Spleen (tissue), 13 donors: ENCODE measurements at places on chromosomes 12 and 14. TPM values are rescaled to one million over a fixed set of nuclear protein-coding genes. Genes with fewer than 3 reads are reported as not detected.

DNA sequence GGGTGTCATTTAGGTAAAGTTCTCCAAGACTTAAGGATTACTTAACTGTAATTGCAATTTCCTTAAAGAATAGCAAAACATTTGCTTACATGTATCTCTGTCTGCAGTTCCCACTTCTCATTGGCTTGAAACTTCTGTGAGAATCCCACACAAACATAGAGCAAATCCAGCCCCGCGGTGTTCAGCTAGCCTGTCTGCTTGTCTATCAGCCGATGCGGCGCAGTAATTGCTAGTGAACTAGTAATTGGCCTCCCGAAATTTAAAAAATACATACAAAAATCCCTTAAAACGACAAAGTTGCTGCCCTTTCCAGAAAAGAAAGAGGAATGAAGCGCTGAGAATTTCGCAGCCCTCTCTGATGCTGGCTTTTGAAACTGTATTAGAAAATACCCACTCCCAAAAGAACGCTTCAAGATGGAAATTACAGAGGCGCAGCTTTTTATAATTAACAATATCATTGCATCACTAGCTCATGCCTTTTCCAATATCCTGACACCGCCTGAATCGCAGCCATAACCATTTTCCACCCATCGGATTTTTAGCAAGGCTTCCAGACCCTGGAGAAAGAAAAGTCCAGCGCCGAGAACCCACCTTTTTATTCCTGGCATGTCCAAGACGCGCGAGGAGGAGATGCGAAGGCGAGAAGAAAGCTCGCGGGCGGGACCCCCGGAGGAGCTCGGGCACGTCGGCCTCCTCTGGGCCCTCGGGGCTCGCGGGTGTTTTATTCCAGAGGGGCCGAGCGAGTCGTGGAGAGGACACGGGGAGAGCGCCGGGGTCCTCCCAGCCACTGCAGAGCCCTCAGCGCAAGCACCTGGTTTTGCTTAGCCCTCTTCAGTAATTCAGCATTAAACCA, 646 bp downstream of the FBLN5 start:
- peaks cover 32% of the 10 kb centered on the region for H3K4me1 ChIP-seq
- DNase-seq = no peak
- H3K27me3 ChIP-seq = peaks cover 51% of the 10 kb centered on the region
- H3K36me3 ChIP-seq = no peaks in the 10 kb centered on the region
- H3K27ac ChIP-seq = peak overlapping the region; percentile 69

- no peaks in the 10 kb centered on the region for H3K4me1 ChIP-seq
- H3K27me3 ChIP-seq = no peaks in the 10 kb centered on the region
- H3K4me3 ChIP-seq = no peak overlapping the region
- H3K27ac ChIP-seq = no peak overlapping the region
- peaks cover 27% of the 10 kb centered on the region for H3K36me3 ChIP-seq
- DNase-seq = no peak
These were observed 10.7 kb downstream of the PRH1 start for GRCh38 chr12:10873378-10873777.

DNA sequence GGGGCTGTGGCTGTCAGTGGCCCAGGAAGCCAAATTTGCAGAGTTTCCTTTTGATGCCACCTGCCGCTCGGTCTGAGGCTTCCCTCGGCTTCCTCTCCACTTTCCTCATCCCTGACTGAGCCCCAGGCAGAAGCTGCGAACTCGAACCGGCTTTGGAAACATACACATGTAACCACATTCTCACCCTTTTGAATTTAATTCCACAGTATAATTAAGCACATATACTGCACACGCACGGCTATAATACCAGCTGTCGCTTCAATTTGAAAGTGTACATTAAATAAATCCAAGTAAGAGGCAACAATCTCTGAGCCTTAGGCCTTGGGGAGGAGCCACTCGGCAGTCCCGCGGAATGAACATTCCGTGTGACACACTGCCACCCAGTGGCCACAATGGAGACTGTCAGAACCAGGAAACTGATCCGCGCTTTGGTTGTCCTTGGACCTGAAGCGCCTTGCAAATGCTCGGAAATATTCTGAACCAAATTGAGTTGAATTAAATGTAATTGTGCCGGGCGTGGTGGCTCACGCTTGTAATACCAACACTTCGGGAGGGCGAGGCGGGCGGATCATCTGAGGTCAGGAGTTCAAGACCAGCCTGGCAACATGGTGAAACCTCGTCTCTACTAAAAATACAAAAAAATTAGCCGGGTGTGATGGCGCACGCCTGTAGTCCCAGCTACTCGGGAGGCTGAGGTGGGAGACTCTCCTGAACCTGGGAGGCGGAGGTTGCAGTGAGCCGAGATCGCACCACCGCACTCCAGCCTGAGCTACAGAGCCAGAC, 117.9 kb upstream of the TMPO start:
- no peaks in the 10 kb centered on the region for H3K36me3 ChIP-seq
- peak overlapping the region; percentile 25 for H3K4me3 ChIP-seq
- H3K27ac ChIP-seq = peak overlapping the region; percentile 43
- no peaks in the 10 kb centered on the region for H3K27me3 ChIP-seq

DNA sequence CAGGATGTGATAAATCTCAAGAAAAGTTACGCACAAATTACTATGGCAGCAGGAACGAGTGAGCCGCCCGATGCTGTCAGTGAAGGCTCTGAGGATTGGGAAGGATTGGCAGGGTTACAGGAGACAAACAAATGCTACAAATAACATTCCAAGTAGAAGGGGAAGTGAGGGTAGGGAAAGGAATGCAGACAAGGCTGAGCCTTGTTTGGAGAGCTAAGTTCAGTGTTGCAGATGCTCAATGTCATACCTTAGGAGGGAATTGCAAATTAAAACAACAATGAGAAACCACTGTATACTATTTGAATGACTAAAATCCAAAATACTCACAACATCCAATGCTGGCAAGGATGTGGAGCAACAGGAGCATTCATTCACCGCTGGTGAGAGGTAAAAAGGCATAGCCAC, 1.3 kb downstream of the CLEC9A start:
- no peaks in the 10 kb centered on the region for H3K4me1 ChIP-seq
- H3K36me3 ChIP-seq = no peaks in the 10 kb centered on the region
- no peak overlapping the region for H3K4me3 ChIP-seq
- H3K27me3 ChIP-seq = no peaks in the 10 kb centered on the region

GRCh38 chr12:111828338-111828979, 13.6 kb upstream of the MAPKAPK5 start:
- H3K4me3 ChIP-seq = no peak overlapping the region
- H3K36me3 ChIP-seq = no peaks in the 10 kb centered on the region
- no peak overlapping the region for H3K27ac ChIP-seq
- no peaks in the 10 kb centered on the region for H3K4me1 ChIP-seq

GRCh38 chr12:130948751-130949150, 5.0 kb upstream of the ADGRD1 start:
- H3K4me3 ChIP-seq = no peak overlapping the region
- no peaks in the 10 kb centered on the region for H3K27me3 ChIP-seq
- DNase-seq = no peak
- no peak overlapping the region for H3K27ac ChIP-seq
- H3K36me3 ChIP-seq = no peaks in the 10 kb centered on the region

DNA sequence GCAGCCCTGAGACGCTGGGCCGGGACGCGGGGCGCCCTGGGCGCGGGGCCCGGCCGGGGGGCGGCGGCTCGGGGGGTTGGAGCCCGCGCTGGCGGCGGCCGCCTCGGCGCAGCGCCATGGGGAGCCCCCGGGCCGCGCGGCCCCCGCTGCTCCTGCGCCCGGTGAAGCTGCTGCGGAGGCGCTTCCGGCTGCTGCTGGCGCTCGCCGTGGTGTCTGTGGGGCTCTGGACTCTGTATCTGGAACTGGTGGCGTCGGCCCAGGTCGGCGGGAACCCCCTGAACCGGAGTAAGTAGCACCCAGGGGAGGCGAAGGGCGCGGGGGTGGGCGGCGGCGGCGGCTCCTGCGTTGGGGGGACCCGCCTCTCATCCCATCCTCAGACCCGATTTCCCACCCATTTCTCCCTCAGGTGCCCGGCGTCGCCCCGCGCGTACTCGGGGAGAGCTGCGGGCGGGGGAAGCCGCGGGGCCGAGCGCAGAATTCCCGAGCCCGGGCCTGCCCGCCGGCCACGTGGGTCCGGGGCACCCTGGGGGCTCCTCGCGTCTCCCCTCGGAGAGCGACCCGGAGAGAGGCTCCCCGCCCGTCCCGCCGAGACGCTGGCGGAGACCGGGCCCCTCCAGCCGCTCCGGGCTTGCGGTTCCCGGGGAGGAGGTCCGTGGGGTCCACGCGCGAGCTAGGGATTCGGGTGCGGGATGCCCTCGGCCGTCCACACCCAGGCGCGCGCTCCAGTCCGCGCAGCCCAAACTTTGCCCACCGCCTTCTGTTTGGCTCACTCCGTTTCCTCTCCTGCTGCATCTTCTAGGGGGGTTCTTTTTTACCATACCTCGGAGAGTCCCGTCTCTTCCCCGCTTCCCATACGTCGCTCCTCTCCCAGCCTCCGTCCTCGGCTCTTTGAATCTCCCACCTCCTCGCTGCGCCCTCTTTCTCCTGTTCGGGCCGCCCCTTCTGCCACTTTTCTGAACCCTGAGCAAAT, 807 bp downstream of the B4GALNT3 start:
- H3K27me3 ChIP-seq = peaks cover 73% of the 10 kb centered on the region
- H3K4me3 ChIP-seq = peak overlapping the region; percentile 54

DNA sequence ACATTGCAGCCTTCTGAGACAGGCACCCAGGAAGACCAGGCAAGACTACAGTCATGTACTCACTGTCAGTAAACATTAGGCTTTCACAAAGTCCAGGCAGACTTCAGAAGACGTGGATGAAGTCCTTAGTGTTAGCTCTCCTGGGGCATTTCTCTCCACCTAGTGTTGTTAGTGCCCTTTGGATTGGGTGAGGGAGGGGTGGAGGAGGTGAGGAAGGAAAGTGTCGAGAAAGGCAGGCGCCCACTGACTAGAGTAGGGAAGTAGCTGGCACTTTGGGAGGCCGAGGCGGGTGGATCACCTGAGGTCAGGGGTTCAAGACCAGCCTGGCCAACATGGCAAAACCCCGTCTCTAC, 20.2 kb downstream of the TMEM229B start:
- H3K27me3 ChIP-seq = no peaks in the 10 kb centered on the region
- no peak overlapping the region for H3K27ac ChIP-seq
- H3K4me1 ChIP-seq = no peaks in the 10 kb centered on the region
- no peak overlapping the region for H3K4me3 ChIP-seq

- no peak for DNase-seq
- H3K27ac ChIP-seq = no peak overlapping the region
- H3K36me3 ChIP-seq = no peaks in the 10 kb centered on the region
- no peaks in the 10 kb centered on the region for H3K27me3 ChIP-seq
- no peak overlapping the region for H3K4me3 ChIP-seq
- peaks cover 4% of the 10 kb centered on the region for H3K4me1 ChIP-seq
These were observed 56.7 kb upstream of the NR2C1 start for GRCh38 chr12:95130096-95130495.

DNA sequence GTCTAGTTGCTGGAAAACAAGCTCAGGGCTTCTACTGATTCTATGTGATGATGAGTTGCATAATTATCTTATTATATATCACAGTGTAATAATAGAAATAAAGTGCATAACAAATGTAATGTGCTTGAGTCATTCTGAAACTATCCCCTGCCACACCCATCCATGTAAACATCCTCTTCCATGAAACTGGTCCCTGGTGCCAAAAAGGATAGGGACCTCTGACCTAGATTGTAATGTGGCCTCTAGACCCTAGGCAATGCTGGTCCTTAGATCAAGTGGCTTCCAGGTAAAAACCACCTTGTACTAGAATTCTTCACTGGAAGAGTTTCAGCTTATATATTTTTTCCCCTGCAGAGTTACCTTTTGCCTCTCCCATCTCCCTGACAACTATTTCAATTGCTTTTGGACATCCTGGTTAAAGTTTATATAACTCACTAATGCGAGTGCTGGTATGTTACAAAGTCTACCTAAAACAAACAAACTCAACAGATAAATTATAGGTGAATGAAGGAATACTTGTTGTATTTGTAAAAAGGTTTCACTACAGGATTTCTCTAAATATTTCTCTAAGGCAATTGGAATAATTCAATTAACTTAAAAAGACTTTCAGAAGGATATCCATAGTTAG, 462.5 kb downstream of the NAV3 start:
- no peaks in the 10 kb centered on the region for H3K4me1 ChIP-seq
- H3K36me3 ChIP-seq = no peaks in the 10 kb centered on the region
- H3K27ac ChIP-seq = no peak overlapping the region
- no peak for DNase-seq
- no peak overlapping the region for H3K4me3 ChIP-seq

DNA sequence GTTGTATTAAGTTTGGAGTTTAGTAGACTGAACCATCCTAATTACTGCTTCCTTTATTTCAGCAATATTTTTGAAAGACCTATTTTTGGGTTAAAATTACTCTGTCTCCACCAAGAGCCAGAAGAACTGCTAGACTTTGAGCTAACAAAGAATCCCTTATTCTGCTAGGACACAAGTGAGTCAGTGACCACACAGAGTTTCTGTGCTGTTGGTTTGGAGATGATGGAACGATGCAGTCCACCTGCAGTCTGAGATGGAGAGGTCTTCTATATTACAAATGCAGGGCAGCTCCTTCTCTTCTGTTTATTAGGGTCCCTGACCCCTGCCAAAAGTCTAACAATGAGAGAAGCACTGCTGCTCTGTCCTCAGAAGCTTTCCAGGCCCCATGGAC, 6.7 kb upstream of the STXBP6 start:
- no peaks in the 10 kb centered on the region for H3K36me3 ChIP-seq
- H3K4me1 ChIP-seq = no peaks in the 10 kb centered on the region
- H3K27me3 ChIP-seq = peaks cover 10% of the 10 kb centered on the region
- H3K27ac ChIP-seq = no peak overlapping the region
- DNase-seq = no peak

- no peaks in the 10 kb centered on the region for H3K27me3 ChIP-seq
- no peak for DNase-seq
- no peaks in the 10 kb centered on the region for H3K36me3 ChIP-seq
- no peak overlapping the region for H3K27ac ChIP-seq
- H3K4me1 ChIP-seq = no peaks in the 10 kb centered on the region
- H3K4me3 ChIP-seq = no peak overlapping the region
These were observed 73.8 kb upstream of the TBX3 start for GRCh38 chr12:114757684-114758325.

DNA sequence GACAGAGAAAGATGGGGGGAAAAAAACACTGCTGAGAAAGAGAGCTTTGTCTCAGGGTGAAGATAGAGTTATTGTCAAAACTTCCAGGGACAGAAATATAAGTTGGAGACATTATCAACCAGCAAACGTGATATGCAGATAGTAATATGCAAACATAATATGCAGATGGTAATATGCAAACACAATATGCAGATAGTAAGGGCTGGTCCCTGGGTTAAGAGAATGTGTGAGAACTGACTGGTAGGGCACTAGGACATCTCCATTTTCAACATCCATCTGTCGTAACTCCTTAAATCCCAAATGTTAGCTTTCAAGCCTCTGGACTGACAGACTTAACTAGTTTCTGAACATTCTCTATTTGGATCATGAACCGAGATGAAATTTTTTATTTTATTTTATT, 32.2 kb downstream of the SNRPF start:
- no peaks in the 10 kb centered on the region for H3K4me1 ChIP-seq
- H3K27me3 ChIP-seq = no peaks in the 10 kb centered on the region
- DNase-seq = no peak

WNT1 gene
- polyA plus RNA-seq = not detected

ITPK1 gene
- 23.9 TPM for polyA plus RNA-seq

TEX22 gene
- 0.33 TPM for polyA plus RNA-seq

OR4K17 gene
- not detected for polyA plus RNA-seq
